Inflammatory macrophage treated with lipopolysaccharide for 4 hours (primary cell): ENCODE measurements at places on chromosomes 13 and 19.
A peak's percentile ranks its signal among the peaks of the same experiment; 100 is the strongest.

- DNase-seq, result no peak
These were observed 67.7 kb upstream of the USP29 start for GRCh38 chr19:57052081-57052480.

DNA sequence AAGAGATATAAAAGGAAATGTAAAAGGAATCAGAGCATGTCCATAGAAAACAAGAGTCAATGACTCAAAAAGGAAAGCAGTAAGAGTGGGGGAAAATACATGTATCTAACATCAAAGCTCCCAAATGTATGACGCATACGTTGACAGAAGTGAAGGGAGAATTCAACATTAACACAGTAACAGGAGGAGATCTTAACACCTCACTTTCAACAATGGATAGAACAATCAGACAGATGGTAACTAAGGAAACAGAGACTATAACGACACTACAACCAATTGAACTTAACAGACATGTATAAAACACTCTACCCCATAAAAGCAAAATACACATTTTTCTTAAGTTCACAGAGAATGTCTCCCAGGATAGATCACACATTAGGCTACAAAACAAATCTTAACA is 774.8 kb upstream of the ARGLU1 start:
- DNase-seq, result no peak

DNA sequence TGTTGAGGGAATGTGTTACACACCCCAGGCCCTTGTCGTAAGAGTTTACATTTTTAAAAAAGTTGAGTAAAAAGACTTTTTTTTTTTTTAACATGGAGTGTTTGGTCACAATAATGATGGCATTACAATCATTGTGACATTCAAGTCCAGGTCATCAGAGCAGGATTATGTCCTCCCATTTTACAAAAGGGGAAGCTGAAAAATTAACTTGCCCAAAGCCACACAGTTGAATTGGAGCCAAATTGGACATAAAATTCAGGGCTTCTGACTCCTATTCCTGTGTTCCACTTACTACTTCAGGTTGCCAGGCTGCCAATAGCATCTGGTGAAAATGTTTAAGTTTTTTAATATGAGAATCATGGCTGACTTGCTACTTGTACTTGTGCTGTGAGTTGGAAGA is 49.3 kb downstream of the DLEU7 start:
- peak; percentile 42 for DNase-seq

- no peak for DNase-seq
These were observed 1.1 kb downstream of the CCNE1 start for GRCh38 chr19:29812881-29813275.

- DNase-seq, result peak; percentile 63
These were observed 1.1 kb upstream of the CALR start for GRCh38 chr19:12937093-12937926.

DNA sequence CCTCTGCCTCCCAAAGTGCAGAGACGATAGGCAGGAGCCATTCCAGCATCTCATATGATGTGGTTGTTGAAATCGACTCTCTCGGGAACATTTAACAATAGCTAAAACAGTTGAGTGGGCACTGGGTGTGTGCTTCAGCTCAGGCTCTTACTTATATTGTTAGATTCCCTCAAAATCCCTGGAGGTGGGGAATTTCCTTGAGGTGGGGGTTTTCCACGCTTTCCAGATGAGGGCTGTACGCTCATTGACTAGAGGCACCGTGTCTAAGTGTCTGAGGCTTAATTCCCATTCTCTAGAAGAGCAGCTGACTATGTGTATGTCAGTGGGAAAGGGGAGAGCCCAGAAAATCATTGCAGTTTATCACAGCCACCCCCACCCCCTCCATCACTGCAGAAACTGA is 10.8 kb upstream of the GRAMD1A start:
- DNase-seq, result peak; percentile 97

DNA sequence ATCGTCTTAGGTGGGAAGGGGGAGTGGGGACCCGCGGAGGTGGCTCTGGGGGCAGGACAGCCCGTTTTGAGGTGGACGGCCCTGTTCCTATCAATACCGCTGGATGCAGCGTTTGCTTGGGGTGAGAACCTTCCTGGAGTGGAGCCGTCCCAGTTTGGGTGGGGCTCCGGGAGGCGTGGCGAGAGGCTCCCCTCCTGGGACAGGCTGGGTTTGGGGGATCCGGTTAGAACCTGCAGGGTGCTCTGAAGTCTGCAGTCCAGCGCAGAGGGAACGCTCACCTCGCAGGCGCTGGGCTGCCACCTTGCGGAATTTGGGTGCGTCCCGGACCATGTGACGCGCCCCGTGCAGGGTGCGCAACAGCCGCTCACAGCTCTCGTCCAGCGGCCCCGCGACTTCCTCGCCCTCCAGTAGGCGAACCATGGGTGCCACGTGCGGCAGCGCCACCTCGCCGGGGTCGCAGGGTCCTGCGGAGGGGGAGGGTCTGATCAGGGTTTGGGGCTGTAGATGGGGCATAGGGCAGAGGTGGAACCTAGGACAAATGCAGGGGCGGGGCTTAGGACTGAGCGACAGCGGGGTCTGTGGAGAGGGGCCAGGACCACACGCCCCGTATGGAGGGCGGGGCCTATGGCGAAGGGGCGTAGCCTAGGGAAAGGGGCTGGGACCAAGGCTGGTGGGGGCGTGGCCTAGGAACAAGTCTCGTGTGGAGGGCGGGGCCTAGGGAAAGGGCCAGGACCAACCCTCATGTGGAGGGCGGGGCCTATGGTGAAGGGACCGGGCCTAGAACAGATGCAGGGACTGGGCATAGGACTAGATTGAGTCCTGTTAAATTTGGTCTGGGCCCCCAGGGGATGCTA is 13.8 kb downstream of the SH2D3A start:
- DNase-seq, result peak; percentile 82

DNA sequence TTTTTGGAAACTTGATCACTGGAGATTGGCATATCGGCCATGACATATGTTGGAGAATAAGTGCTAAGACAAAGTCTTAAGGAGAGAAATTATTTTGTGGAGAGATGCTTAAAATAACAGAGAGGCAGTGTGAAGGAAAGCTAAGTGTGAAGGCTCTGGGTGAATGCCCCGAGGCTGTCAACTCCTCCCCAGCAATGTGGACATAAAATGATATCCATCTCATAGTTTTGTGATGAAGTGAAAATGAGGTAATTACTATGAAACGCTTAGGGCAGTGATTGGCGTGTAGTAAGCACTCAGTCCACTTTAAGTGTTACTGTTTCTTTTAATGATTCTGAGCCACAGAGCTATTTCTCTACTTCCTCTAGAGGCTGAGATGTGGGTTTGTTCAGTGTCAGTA is 195.8 kb upstream of the KLF12 start:
- DNase-seq, result no peak

DNA sequence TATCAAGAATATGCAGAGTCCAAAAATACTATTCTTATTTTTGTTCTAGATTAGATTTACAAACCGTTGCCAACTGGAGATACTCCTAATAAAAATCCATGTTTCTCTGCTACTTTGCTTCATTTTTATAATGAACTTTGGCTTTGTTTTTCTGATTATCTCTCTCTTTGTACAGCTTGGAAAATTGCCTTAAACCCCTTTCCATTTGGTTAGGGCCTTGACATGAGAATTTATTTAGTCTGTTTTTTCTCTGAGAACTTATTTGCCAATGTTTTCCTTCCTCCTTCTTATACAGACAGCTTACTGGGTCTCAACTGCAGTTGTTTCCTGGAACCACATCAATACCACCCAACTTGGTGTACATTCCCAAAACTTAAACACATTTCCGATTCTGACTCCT is 555.4 kb downstream of the SLITRK6 start:
- no peak for DNase-seq

GRCh38 chr19:6393983-6394412 is 1.0 kb upstream of the GTF2F1 start:
- DNase-seq, result no peak

GRCh38 chr19:39098365-39099269 is 14.4 kb downstream of the ACP7 start:
- no peak for DNase-seq

DNA sequence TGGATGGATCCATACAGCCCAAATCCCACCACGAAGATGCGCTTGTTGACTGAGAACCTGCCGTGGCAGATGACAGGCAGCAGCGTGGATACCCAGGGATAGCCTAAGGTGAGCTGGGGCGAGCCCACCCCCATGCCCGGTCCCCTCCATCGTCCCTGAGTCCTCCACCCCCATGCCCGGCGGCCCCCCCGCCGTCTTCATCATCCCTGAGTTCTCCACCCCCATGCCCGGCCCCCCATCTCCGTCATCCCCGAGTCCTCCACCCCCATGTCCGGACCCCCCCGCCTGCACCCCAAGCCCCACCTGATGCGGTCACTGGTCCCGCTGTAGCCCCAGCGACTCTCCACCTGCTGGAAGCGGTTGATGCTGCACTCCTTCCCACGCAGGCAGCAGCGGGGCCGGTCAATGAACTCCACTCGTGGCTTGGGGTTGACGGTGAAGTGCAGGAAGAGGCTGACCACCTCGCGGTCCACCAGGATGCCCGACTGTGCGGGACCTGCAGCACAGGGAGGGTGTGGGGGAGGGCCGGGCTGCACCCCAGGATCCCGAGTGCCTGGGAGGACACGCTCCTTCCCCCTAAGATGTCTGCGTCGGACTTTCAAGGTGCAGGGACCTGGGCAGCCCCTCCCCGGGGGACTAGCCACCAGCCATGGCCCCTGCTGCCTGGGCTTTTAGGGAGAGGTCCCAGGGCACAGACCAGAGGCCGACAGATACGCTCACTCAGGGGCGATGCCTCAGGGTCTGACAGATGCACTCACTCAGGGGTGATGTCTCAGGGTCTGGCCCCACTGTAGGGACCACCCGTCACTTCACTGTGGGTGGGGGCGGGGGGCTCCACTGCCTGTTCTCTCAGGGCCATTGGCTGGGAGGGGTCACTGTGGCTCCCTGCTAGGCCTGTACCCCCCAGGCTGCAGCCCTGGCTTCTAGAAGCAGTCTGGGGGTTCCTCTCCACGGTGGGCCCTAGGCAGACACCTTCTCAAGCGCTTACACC is 28.0 kb downstream of the BTBD2 start:
- DNase-seq, result no peak

DNA sequence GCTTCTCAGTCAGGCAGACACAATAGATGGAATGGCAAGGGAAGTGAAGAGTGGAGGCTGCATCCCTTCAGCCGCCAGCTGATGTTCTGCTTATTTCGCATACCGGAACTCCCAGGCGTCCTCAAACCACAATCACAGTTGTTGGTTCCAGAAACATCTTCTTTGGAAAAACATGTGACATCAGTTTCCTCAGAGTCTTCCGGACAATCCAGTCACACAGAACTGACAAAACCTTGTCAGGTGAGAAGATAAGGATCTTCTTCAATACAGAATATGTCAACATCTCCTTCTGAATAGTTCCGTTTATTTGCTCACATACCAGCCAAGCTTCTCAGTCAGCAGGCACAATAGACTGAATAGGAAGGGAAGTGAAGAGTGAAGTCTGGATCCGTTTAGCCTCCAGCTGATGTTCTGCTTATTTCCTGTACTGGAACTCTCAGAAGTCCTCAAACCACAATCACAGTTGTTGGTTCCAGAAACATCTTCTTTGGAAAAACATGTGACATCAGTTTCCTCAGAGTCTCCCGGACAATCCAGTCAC is 45.1 kb upstream of the CEACAM21 start:
- peak; percentile 85 for DNase-seq

GRCh38 chr19:30806311-30806710 is 434.1 kb downstream of the ZNF536 start:
- DNase-seq, result no peak

- DNase-seq, result no peak
These were observed 4.7 kb downstream of the PCID2 start for GRCh38 chr13:113203507-113204377.

DNA sequence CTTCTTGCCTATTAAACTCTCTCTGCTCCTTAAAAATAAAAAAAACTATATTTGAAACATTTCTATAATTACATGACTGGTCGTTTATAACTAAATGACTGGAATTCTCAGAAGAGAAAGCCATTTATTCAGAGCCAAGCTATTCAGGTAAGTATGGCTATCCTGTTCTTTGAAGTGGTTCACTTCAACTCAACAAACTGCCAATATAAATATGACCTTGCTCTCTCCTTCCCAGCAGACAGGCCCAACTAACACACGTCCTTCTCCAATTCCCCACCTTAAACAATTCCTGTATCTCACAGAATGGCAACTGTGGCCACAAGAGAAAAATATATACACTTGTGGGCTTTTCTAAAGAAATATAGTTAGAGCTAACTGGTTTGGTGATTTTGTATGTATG is 153.9 kb downstream of the MIPEP start:
- no peak for DNase-seq

GRCh38 chr19:35462476-35462953 is 14.5 kb downstream of the FFAR2 start:
- DNase-seq, result peak; percentile 89

- DNase-seq, result peak; percentile 18
These were observed 62.8 kb upstream of the LRCH1 start for GRCh38 chr13:46490129-46490528.

DNA sequence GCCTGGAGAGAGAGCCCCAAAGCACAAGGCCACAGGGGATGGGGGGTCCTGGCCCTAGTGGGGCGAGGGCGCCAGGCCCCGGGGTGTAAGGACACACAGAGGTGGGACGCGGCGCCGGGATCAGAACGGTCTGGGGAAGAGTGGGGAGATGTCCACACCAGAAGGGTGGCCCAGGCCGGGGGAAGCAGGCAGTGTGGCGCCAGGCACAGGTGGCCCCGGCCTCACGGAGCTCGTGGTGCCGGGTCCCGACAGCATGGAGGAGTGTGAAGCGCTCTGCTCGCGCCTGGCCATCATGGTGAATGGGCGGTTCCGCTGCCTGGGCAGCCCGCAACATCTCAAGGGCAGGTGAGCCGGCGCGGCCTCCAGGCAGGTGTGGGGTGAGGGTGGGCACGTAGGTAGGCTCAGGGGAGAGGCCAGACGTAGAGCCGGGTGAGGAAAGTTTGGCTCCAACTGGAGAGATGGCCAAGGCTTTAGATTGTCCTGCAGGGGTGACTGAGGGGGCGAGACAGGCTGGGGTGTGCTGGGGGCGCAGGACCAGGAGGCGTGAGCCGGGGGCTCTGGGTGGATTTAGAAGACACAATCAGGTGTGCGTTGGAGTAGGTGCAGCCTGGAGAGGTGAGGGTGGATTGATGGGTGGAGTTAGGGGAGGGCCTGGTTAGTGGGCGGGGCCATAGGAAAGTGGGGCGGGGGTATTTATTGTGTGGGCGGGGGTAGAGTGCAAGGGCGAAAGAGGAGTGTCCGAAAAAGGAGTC is 2.9 kb upstream of the ARHGAP45 start:
- DNase-seq, result no peak

GRCh38 chr13:27691207-27691606 is 69.5 kb downstream of the POLR1D start:
- no peak for DNase-seq

GRCh38 chr19:47730910-47731309 is 14.4 kb upstream of the NOP53 start:
- DNase-seq, result no peak

GRCh38 chr13:92315265-92315664 is 911.3 kb upstream of the GPC6 start:
- no peak for DNase-seq

DNA sequence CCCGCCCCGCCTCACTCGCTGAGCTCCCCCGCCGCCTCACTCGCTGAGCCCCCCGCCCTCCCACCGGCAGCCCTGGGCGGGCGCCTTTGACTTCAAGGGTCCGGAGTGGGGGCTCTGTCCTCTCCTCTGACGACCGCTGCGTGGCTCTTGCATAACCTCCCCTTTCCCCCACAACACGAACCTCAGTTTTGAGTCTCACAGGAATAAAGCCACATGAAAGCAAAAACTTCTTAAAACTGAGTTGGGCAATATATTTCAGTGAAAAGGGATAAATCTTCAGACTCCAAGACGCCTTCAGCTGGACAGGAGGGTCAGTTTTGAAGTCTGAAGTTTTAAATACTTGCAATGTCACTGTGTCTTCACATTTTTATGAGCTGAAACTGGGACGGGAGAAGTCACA is 70.6 kb upstream of the C13orf46 start:
- DNase-seq, result peak; percentile 20

GRCh38 chr13:35475212-35475959 is 1.1 kb downstream of the MAB21L1 start:
- no peak for DNase-seq
